ENCODE measurements at places on chromosomes 1 and 21. TPM values are rescaled to one million over a fixed set of nuclear protein-coding genes. Genes with fewer than 3 reads are reported as not detected.

OLFML2B gene
- total RNA-seq, result 1.2 TPM

LRRC38 gene
- total RNA-seq, result under 0.01 TPM

OR6Y1 gene
- total RNA-seq, result not detected

AKR7A2 gene
- total RNA-seq, result 20.7 TPM

CELA3B gene
- total RNA-seq, result not detected

OR14C36 gene
- not detected for total RNA-seq

OPTC gene
- not detected for total RNA-seq

BSND gene
- total RNA-seq, result not detected

GABRD gene
- total RNA-seq, result 3.7 TPM

PPFIA4 gene
- 12.3 TPM for total RNA-seq

SPRR2D gene
- not detected for total RNA-seq

FCN3 gene
- 0.25 TPM for total RNA-seq

Data from temporal lobe (tissue), 4 donors.